ENCODE measurements at places on chromosomes 2 and 18.

GRCh38 chr2:158079672-158080071, 22.0 kb upstream of the UPP2 start:
- DNase-seq, result no peak

DNA sequence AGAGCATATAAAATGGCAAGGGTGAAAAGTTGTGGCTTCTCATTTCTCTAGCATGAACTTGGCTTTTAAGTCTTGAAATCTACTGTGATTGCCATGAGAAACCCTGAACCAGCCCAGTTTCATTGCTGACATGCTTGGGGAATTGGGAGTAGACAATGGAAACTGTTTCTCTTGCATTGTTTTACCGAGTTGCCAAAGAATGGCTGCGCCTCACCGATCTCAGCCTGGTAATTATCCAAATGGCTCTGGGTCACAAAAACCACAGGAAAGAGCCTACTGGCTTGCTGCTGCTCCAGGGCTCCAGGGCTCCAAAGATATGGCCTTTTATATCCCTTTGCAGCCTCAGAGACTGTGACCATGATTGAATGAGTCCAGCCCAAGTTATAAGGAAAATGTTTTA, 310.4 kb upstream of the NT5C1B start:
- DNase-seq, result no peak

GRCh38 chr2:212905640-212906201, 245.7 kb downstream of the IKZF2 start:
- no peak for DNase-seq

DNA sequence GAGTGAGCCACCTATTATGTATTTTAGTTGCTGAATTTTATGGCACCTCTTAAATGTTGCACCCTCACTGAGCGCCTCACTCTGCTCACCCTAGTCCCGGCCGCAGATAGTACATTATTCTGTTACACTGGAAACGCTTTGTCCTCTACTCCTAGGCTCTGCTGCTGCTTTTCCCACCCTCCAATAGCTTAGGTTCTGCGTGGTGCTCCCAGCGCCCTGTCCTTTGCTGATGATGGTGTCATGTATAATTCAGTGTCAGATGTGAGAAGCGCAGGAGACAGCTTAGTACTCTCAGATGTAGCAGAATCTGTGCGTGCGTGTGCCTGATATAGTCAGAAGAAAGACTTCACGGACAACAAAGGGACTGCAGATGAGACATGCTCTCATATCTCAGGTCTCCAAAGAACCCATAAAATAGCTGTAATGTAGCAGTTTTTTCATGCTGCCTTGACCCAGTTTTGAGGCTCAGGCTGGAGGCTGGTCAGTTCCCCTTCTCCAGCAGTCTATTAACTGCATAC, 1.4 kb upstream of the REEP1 start:
- no peak for DNase-seq

DNA sequence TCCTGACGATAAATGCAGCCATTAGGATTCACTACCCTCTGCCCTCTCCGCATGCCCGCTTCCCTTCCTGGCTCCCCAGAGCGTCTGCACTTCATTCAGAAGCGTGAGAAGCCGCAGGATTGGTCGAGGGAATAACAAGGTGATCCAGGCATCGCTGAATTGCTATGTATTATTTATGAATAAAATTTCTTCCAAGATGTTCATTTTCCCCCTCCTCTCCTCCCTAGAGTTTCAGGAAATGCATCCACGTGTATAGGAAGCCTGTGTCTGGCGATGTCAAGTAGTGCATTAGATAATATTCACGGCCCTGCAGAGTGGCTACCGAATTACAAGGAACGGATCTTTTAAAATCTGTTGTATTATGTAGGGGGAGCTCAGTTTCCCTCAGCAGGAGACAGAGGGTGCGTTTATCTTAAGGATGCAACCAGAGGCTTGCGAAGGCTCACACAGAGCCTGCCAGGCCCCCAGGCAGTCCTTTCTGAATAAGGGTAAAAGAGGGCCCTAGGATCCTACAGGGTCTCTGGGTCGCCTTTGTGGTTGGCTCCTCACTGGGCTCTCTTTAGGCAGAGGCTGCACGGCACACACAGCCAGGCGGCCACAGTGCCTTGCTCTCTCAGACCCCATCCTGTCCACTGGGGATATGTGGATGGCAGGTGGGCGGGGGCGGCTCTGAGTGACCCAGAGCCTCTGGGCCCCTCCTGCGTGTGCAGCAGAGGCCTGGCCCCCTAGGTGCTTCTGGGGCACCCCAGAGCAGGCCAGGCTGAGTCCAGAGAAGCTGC, 224.1 kb upstream of the PXDN start:
- DNase-seq, result no peak

- DNase-seq, result no peak
Observed at GRCh38 chr2:226158229-226158628, 641.4 kb downstream of the IRS1 start.

GRCh38 chr18:45019469-45019868, 338.8 kb downstream of the SETBP1 start:
- DNase-seq, result no peak

- no peak for DNase-seq
Observed at GRCh38 chr2:165745916-165746315, 48.1 kb downstream of the GALNT3 start.

GRCh38 chr2:11658208-11659114, 11.5 kb downstream of the NTSR2 start:
- no peak for DNase-seq

GRCh38 chr2:178836807-178837206, 29.6 kb upstream of the TTN start:
- DNase-seq, result no peak

DNA sequence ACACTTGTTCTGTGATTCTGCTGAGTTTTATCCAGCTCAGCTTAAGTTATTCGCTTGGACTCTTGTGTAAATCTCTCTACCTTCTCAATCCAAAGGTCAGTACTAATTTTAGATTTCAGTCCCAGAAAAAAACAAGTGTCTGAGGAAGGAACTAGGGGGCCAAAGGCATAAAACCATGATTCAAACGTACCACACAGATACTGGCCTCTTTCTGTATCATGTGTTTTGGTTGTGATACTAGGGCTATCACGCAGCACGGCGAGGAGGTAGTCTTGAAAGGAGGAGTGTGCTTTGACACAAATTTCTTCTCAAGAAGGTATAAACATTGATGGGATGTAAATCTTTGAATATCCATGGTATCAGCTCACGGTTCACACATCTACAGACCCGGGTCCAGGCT, 8.3 kb downstream of the SERPINE2 start:
- no peak for DNase-seq

GRCh38 chr2:147327613-147328012, 517.2 kb upstream of the ACVR2A start:
- no peak for DNase-seq

- DNase-seq, result no peak
Observed at GRCh38 chr2:1505031-1505441, 91.8 kb downstream of the TPO start.

GRCh38 chr2:157194844-157195243, 62.7 kb upstream of the GALNT5 start:
- DNase-seq, result no peak

- no peak for DNase-seq
Observed at GRCh38 chr2:75421986-75422385, 138.8 kb downstream of the EVA1A start.

DNA sequence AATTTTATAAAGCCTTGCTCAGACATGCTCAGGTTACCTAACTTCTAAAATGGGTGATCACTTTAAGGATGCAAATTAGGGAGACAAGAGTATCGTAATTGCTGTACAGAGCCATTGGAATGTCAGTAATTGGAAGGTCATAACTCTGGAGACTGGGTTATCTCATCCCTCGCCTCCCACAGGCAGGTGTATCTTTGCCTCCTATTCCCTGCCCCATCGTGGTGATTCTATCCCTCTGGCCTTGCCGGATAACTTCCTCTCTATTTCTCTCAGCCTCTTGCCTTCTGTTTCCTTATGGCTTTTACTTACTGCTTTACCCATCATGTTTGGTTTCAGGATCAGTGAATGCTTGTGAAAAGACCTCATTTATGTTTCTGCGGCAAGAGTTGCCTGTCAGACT, 2.5 kb downstream of the PDK1 start:
- DNase-seq, result no peak

- no peak for DNase-seq
Observed at GRCh38 chr2:41644936-41645335, 402.9 kb upstream of the PKDCC start.

GRCh38 chr2:241890524-241891235, 21.2 kb downstream of the RTP5 start:
- no peak for DNase-seq

- no peak for DNase-seq
Observed at GRCh38 chr2:200003444-200003843, 48.1 kb downstream of the MAIP1 start.

- DNase-seq, result peak; percentile 78
Observed at GRCh38 chr2:172172513-172173173, 69.9 kb upstream of the DLX2 start.

GRCh38 chr2:179107737-179108136, 57.8 kb upstream of the CCDC141 start:
- DNase-seq, result no peak

DNA sequence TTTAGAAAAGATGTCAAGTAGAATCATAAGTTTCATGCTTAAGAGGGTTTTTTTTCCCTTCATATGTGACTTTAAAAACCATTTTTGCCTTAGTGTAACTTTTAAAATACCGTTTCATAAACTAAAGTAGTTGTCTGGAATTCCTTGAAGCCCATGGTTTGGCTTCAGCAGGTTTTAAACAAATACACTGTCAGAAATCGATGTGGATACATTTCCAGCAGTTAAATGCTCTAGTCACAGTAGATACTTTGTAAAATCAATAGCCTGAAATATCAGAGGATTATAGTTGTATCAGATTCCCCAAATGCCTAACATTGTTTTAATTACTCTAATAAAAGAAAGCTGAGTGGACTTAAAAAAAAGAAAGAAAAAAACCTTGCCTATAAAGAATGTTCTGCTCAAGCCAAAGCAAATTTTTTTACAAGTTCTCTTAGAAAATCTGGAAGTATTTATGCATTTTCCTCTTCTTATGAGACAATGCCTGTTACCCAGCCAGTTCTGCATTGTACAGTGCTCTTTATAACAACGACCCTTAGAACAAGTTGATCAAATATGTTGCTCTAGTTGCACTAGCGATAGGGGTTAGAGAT, 260.5 kb downstream of the LTBP1 start:
- no peak for DNase-seq

DNA sequence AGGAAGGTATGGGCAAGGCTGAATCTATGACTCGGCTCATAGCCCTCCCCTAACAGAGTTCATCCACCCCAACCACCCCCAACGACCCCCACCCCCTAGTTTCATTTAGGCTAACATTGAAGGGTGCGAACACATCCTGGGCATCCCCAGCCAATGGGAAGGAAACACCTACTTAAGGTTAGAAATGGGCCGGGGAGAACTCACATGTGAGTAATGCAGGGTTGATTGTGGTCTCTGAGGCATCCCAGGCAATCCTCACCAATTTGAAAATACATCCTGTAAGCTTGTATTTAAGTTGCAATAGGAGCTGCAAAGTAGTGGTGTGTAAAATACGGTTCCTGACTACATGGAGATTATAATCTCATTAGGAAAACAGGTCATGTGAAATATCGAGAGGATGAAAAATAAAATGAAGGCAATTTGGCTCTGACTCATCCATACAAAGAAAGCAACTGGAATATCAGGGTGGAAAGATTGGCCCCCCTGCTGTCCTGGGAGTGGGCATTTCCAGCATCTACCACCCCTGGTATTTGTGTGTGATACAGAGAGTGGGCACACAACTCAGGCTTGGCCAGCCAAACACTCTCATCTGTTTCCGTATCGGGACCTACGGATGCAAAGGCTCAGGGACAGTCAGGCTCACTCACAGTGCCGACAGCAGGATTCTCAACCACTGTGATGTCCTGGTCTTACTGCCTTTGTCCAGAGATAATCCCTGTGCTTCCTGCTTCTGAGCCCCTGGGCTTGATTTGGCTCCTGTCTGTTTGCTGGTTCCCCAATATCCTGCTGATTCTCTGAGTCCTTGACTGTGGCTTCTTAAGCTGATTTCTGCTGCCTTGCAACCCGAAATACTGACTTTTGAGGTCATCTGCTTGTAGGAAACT, 90.0 kb upstream of the NCKAP5 start:
- no peak for DNase-seq

Measured in HL-60 (cell line).